ENCODE measurements at places on chromosomes 2 and 18. TPM values are rescaled to one million over a fixed set of nuclear protein-coding genes. Genes with fewer than 3 reads are reported as not detected.

The NYAP2 gene
- not detected for total RNA-seq

The EFHD1 gene
- total RNA-seq = 1.5 TPM

DNA sequence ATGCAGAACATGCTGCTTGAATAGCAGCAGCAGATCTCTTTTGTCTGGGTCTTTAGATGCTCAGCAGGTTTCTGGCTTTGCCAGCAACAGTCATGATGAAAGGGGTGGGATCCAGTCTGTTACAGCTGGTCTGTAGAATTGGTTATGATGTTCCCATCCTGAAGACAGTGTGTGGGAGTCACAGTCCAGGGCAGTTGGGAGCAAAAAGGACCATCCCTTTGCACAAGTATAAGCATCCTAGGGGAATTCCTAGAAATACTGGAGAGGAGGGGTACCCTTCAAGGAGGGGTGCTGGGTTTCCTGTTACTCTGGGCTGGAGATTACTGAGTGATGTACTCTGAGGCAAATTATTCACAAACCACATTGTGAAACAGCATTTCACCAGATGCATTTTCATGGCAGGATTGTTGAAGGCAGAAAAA lies 119.9 kb upstream of the RND3 start:
- no peak for DNase-seq

DNA sequence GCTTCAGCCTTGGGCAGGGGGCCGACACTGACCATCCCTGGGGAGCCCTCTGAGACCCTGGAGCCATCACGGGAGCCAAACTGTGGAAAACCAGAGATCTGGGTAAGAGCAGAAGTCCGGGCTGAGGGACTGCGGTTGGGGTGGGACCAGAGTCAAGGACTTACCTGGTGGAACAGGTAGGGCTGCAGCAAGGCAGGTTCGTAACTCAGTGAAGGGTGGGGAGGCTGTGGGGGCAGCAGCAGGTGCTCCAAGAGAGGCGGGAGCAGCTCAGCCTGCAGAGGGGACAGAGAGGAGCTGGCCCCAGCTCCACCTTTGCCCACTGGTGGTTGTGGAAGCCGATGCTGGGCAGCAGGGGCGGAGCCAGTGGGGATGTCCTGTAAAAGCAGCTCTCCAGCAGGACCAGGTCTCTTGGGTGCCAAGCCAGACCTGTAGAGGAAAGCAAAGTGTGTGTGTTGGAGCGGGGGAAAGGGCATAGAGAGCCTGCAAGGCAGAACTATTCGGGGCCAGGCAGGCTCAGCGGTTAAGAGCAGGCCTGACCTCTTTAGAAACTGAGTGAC lies 6.7 kb downstream of the PTPRN start:
- no peak for DNase-seq

The PNPT1 gene
- 43.2 TPM for total RNA-seq
